ENCODE measurements at places on chromosomes 4 and X.

DNA sequence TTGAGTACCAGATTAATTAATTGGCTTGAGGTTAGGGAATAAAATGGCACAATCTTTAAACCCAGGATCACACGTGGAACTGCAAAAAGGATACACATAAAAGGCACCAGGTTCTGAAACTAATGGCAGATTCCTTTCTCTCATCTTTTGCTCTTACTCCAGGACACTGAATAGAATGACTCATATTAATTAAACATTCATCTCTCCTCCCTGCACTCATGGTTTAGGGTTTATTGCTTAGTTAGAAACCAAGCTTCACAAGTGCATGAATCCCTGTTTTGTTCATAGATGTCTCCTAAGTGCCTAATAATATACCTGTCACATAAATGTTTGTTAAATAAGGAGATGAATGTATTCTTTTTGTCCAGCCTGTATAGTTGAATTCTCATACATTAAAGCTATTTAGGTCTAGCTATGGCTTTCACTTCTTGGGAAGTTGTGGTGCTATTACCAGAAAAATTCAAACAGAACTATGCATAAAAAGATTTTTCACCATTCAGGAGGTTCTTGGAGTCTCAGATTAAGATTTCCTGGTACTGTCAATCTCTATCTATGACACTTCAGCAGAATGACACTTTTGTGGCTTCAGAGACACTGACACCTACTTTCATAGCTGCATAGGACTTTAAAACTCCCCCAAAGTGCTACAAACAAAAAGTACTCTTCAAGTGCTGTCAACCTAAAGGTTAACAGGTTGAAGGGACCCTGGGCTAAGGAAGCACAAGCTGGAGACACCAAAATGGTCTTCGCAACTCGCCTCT is 7.4 kb downstream of the CORIN start:
- no peak for DNase-seq

GRCh38 chr4:27316176-27316575 is 455.5 kb downstream of the STIM2 start:
- no peak for DNase-seq

DNA sequence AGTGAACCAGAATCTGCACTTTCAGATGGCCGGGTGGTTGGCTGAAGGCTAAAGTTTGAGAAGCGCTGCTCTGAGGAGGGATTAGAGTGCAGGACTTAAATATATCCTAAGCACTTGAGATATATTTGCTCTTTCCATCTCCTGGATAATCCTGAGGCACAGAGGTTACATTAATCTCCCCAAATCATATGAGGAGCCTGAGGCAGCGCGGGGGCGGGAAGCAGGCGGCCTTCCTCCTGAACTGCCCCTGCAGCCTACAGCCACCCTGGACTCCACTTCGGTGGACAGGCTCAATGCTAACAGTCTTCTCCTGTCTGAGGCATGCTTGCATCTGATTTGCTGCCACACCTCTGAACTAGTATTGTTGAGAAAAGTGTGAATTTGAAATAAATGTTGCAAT is 72.5 kb downstream of the AFAP1 start:
- no peak for DNase-seq

- DNase-seq: no peak
These were observed 296.2 kb downstream of the INPP4B start for GRCh38 chr4:142549726-142550463.

DNA sequence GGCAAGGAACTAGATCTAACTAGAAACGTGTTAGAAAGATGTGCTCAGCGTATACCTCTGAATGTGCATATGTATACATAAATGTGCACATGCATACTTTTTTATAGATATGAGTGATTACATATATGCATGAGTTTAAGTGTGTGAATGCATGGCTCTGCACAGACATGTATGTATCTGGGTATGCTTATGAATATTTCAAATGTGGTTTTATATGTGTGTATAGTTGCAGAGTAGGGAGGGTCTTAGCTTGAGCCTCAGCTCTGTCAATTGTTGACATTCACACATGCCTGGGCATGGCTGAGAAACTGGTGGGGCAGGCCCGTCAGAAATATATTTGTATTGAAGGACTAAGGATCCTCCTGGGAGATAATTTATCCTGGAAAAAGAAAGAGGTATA is 31.1 kb downstream of the RAP2C start:
- no peak for DNase-seq

- peak; percentile 85 for DNase-seq
These were observed 103.6 kb downstream of the UCHL1 start for GRCh38 chr4:41360214-41360920.

DNA sequence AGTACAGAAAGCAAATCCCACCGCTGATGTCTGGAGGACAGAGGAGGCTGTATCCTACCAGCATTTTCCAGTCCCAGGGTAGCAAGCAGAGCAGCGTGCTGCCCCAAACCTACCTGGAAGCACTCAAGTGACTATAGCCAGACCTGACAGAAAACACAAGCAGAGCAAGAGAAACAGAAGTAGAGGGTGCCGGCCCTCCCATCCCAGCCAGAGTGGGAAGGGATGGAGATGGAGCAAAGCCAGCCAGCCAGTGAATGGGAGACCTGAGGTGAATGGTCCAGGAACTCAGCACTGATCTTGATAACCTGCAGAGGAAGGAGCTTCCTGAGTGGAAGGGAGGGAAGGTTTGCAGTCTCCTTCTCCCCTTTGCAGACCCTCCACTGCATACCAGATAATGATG is 185.2 kb downstream of the MAML3 start:
- DNase-seq: no peak

DNA sequence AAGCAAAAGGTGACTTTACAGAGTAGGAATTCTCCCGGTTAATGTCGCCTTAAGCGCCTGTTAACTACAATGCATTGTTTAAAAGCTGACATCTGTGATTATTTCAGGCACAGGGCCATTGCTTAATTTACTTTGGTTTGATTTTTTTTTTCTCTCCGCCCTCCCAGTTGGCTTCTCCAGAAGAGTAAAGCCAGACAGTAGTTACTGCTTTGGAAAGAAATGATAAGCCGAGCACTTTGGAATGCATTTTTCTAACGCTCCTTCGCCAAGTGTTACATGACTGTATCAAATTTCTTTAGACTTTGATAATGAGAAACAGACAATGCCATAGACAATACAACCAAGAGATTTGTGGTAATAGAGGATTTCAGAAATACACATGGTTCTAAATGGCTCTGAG is 383.0 kb upstream of the TENM3 start:
- DNase-seq: no peak

DNA sequence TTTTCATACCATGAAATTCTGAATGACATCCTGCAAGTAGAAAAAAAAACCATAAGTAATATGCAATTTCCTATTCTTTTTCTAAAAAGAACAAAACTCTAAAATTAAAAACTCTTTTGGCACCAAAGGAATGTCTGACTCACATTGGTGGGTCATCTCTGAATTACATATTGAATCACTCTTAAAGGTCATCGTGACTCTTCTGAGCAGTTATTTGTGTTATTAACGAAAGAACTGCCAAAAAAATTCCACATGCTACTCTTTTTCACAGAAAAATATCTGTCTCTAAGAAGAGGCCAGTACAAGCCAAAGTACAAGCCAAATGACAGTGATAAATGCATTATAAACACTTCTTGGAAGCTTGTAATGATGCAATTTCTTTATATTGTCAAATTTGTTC is 282.2 kb downstream of the GUCY2F start:
- no peak for DNase-seq

- DNase-seq: no peak
These were observed 85.7 kb downstream of the ZIC3 start for GRCh38 chrX:137651647-137652046.

DNA sequence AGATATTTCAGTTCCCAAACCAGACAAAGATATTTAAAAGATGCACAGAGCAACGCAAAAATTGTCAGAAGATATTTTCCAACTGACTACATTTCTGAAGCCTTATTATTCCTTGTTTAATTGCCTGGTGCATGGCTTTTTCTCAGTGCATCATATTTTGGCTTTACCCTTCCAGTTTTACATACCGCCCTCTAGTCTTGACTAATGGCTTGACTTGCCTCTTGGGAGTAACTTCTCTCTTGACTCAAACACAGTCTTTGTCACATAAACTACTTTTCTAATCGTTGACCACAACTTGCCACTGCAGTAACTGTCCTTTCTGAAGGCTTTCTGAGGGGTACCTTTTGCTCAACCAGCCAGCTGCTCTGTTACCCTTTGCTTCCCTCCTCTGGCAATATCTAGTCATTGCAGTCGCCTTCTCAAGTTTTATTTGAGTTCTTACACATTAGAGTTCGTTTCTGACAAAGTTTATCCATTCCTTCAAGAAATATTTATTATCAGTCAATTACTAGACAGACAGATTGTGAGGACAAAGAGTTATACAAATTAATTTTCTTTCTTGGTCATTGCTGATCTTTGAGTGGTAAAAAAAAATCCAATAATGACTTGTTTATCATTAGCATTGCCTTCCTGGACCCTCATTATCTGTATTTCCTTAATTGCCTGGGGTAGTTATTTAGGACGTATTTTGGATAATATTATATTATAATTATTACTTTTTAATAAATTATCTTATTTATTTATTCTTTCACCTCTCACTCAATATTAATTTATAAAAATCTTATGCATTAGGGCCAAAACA is 506.9 kb upstream of the PCDH10 start:
- no peak for DNase-seq

DNA sequence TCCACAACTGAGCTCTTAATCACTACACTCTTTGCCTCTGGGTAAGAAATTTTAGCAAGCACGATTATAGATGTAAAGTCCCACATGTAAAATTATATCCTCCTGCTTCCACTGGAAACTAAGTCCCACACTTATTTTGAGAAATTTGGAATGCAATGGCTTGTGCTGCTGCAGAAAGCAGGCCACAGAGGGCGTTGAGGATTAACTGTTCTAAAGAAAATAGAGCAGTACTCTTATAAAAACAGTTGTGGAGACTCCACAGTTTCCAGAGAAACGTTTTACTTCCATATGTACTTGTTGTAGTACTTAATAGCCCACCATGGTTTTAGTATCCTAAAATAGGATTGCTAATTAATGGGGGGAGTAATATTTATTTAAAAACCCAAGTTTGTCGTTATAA is 1.7 kb upstream of the CENPC start:
- peak; percentile 18 for DNase-seq

DNA sequence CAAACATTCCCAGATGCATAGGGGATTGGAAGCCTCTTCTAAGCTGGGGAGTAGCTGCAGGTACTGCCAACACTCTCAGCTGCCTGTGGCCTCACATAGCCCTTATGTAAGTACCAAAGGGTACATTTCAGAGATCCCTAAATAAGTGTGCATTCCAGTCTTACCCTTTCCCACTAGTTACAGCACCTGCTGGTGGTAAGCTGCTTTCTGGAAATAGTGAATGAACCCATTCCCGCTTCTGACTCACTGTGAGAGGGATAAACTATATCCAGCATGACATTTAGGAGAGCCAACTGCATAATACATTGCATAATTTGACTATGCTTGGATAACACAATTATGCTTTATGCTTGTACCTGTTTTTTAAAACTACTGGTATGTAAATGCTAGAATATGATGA is 149.0 kb downstream of the FAM13A start:
- peak; percentile 5 for DNase-seq

GRCh38 chr4:118872181-118872580 is 16.5 kb upstream of the SYNPO2 start:
- DNase-seq: no peak

GRCh38 chrX:8868906-8869305 is 67.7 kb upstream of the FAM9A start:
- DNase-seq: no peak

DNA sequence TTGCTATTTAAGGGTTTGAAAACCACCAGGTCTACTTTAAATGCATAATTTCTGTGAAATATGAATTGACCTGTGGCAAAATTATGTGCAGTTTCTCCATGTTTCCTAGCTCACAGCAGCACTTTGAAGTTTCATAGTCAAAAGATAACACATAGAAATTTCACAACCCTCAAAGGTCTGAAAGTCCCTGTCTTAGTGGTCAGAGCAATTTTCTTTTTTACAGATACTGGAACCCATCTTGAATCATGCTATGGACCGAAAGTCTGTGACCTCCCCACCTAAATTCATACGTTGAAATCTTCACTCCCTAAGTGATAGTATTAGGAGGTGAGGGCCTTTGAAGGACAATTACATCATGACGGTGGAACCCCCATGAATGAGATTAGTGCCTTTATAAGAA is 240.4 kb upstream of the BMP3 start:
- no peak for DNase-seq

GRCh38 chr4:173735585-173735984 is 205.6 kb upstream of the HAND2 start:
- no peak for DNase-seq

GRCh38 chr4:29002151-29002550 is 1718.0 kb upstream of the PCDH7 start:
- DNase-seq: no peak
